ENCODE measurements at places on chromosomes 4 and X.

GRCh38 chr4:99649778-99650177 lies 7.8 kb downstream of the C4orf54 start:
- DNase-seq = no peak

- no peak for DNase-seq
These were observed 1027.6 kb upstream of the PRKX start for GRCh38 chrX:4741024-4741423.

DNA sequence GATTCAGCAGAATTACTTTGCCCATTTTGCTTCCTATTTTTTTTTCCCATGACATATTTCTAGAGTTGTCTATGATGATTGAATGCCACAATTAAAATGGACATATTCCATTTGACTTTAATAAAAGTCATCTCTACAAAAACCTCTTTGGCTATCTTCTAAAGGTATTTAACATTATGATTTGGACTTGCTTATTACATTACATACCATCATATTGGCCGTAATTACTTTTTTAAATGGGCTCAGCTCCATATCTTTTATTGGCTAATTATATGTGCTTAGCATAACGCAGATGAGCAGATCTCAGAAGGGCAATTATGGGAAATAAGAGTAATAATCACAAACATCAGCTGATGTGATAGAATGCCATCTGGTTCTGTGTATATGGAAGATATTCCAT lies 4.5 kb upstream of the LNX1 start:
- DNase-seq = no peak

DNA sequence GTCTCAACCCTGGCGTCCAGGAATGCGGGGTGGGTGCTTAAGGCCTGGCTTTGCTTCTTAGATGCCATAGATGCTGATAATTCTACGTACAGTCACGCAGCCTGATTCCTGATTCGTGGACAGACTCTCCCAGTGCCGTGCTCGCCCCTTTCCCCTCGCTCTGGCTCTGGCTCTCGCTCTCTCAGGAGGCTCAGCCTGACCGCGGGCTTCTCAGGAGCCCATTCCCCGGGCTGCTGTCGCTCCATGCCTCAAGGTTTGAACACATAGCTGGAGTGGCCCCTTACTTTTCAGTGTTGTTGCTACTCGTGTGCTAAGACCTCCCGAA lies 59.2 kb upstream of the ZC4H2 start:
- DNase-seq = no peak

- no peak for DNase-seq
These were observed 54.4 kb downstream of the PALLD start for GRCh38 chr4:168551211-168551610.

- DNase-seq = no peak
These were observed 1.7 kb downstream of the SH3D19 start for GRCh38 chr4:151323667-151324066.

DNA sequence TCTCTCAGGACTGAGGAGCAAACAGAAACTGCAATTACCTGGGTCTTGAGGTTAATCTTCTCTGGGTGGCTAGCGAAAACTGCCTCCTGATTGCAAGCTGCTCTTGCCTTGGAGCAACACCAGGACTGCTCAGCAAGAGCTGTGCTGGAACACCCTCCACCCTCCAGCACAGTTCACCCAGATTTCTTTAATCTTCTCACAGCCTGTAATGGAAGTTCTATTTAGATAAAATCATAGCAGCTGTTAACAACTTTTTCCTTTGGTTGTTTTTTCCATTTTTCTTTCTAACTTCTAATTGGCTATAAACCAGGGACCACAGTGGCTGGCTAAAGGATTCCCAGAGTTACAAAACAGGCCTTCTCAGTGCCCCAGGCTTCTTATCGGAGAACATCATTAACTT lies 36.3 kb downstream of the OPHN1 start:
- DNase-seq = no peak

DNA sequence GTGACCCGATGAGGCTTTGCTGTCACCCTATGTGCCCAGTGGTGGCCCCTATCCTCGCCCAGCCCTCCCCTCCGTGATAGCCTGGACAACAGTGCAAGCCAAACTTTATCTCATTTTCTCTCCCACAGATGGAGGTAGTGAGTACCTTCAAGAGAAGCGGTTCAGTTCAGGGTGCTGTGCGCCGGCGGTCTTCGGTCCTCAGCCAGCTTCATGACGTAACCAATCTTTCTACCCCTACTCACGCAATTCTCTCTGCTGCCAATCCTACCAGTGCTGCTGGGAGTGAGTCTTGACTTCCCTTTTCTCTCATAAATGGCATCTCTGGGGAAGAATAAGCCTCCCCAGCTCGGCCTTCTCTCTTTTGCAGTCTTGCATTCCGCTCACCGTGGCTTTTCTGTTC lies 29.5 kb downstream of the CCNQ start:
- DNase-seq = no peak

DNA sequence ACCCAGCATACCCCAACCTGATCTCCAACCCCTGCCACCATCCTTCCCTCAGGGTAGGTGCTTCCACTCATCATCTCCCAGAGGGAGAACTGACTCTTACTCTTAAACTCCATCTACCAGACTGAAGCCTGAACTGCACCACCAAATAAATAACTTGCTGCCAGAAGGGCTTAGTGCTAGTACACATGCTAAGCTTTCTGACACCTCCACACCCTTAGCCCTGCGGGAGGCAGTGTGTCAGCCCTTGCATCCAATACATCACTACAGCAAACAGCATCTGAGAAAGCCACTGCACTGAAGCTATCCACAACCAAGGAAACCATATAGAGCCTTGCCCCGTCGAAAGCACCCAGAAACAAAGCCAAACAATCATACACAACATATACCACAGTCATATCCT lies 68.6 kb upstream of the MCF2 start:
- DNase-seq = no peak

GRCh38 chr4:4311193-4311592 lies 21.1 kb downstream of the ZBTB49 start:
- no peak for DNase-seq

DNA sequence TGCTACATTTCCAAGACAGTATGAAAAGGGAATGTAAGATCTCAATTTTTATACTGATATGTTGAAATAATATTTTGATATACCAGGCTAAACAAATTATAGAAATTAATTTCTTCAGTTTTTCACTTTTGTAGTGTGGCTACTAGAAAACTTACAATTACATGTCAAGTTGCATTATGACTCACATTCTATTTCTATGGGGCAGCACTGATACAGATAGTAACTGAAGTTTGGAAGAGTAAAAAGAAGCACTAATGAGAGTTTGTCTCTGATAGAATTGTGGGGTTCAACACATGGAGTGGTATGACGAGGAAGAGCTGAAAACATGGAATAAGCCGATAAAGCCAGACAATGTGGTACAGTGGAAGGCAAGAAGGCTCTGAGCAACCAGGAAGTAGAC lies 95.6 kb downstream of the NR3C2 start:
- no peak for DNase-seq

- no peak for DNase-seq
These were observed 81.4 kb downstream of the CEP44 start for GRCh38 chr4:174365018-174365587.

GRCh38 chrX:123920105-123920785 lies 41.3 kb upstream of the STAG2 start:
- DNase-seq = no peak

All from NCI-H1417 treated with DMSO at 0.1 percent for 48 hours (cell line).